ENCODE measurements at places on chromosomes 3 and 15.

DNA sequence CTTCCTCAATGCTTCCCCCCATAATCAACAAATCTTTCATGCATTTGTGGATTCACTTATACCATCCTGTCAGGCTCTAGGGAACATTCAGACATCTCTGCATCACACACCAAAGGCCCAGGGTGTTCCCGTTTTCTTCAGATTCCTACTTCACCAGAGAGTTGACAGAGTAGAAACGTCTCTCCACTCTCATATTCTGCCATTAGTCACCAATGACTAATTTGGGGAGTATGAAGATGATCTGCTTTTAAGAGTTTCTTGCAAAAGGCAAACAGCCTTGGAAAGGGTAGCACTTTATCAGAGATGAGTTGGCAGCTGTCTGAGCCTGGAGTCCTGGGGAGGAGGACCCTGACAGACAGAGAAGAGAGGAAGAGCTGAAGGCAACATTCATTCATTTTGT, 55.8 kb upstream of the DGKG start:
- DNase-seq = peak; percentile 75

DNA sequence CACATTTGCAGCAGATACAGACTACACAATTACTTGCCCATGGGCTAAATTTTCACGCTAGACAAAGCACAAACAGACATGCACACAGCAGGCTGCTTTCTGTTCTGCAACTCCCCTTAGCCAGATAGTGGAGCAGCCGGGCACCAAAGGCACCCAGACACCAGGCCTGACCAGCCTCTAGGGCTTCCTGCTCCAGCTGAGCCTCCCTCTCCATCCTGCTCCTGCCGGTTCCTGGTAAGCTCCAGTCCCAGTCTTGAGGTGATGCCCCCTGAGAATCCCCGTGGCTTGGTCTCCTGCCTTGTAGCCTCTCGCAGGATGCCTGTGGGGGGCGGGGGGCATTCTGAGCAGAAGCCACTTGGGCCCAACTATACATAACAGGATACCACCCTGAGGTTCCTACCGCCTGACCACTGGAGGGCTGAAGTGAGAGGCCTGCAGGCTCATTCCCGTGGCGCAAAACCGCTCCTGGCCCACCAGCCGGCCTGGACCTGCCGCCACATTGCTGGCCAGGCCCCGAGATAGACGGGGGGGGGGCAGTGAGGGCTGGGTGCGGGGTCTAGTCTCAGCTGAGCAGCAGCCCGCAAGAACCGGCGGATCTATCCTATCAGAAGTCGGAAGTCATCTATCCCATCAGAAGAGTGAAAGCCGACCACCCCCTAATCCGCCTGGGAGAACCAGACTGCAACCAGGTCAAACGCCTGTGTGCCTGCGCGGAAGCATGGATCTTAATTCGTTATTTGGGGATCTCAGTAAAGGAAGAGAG, 3.9 kb downstream of the FOXL2 start:
- no peak for DNase-seq

DNA sequence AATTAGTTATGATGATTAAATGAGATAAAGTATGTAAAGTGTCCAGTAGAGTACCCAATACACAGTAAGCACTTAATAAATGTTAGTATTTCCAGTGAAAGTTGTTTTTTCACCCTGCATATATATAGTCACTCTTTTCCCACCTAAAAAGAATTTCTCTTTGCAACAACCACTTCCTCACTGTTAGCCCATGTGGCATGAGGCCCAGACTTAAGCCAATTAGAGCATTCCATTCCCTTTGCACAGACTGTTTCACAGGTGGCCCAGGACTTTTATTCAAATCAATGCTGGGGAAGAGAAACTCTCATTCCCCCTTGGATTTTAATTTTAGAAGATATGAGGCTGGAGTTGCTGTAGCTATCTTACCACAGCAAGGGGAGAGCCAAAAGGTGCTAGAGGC, 3.7 kb downstream of the IFT80 start:
- DNase-seq = peak; percentile 69

DNA sequence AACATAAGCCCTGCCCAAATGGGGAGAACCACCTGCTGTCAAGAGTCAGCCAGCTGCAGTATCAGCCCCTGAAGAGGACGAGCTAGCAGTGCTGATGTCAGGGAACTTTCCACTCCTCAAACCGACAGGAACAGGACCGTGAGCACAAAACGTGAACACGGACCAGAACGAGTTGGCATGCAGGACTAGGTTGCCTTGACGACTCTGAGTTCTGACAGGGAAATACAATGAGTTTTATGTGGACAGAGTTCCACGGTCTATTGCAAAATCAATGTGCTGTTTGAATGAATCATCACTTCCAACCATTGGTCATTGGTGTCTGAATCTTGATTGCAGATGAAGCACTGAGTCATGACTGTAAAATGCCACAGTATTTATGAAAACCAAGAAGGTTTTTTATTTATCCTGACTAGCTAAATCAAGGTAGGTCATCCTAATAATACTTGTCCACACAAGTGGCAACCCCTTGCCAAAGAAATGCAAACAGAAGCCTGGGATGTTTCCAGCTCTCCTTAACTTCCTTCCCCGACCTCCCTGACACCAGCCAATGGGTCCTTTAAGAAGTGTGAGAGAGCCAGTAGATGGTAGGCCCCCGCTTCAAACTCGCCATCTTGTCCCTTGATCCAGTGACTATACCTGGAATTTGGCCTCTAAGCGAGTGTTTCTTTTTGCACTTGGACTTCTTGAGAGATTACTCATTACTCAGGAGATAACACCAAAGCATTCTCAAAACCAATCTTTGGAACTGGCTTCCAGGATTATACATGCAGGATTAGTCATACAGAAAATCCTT, 119.6 kb downstream of the ASB7 start:
- peak; percentile 85 for DNase-seq

GRCh38 chr15:58313810-58314592, 117.8 kb upstream of the LIPC start:
- no peak for DNase-seq

DNA sequence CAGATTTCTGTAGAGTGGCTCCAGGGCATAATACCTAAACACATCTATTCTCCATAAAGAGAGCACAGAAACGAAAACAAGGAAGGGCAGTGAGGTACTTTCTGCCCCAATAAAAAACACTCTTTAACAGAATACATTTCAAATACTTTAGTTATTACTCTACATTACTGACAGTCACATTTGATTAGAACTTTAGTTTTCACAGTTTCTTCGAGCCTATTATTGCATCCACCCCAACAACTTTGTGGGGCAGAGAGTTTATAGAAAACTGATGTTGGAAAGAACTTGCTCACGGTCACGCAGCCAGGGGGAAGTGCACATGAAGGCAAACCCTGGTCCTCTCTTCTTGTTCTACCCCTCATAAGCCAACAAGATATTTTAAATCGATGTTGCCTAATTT, 9.0 kb downstream of the VPS39 start:
- no peak for DNase-seq
